Pulmonary artery endothelial cell (primary cell): ENCODE measurements at places on chromosomes 12 and 14. TPM values are rescaled to one million over a fixed set of nuclear protein-coding genes. Genes with fewer than 3 reads are reported as not detected.

DNA sequence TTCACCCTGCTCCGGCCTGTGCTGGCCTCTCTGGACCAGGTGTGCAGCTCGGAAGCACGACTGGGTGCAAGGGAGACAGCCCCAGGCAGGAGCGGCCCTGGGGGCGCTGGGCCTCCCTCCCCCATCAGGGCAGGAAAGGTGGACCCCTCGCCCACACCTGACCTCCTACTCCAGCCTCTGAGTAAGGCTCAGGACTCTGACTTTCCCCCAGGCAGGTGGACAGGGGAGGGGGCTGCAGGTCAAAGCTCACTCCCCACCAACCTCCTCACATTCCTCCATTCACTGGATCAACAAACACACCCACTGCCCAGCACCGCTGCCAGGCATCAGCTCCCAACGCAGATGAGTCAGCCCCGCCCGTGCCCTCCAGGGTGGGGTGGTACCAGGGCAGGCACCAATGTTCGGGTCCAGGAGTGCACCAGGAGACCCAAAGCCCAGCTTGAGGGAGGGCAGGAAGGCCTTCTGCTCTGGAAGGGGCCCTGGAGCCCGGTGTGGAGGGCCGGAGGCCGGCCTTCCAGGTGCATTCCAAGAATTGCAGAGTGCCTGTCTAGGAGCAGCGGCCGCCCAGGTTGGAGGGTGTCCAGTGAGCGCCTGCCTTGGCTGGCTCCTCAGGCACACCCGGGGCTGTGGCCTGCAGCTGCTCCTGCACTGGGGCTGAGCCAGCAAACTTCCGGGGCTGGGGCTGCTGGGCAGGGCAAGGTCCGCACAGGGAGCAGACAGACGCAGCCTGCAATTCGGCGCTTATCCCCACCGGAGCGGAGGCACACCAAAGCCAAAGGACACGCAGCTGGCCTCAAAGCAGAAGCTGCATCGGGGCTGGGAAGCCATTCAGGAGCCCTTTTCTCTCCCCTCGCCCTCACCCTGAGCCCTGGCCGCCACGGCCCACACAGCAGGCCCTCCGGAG, 1.6 kb upstream of the INF2 start:
- no peak for DNase-seq

DNA sequence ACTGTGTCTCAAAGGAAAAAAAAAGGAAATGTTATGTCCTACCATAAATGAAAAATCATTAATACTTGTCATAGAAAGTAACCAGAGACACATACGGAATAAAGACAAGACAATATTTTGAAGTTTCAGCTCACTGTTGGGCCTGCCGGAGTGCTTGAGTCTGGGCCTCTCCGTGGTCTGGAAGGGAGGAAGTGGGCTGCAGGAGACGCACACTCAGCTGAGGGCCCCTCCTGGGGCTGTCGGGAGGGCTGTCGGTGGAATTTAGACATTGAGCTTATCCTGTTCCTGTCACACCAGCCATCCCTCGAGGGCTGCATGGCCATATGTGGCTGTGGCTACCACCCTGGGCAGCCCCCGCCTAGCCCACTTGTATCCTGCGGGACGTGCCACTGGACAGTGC, 80.6 kb downstream of the DDX51 start:
- no peak for DNase-seq

- no peak for DNase-seq
These were observed 44.2 kb upstream of the MANSC4 start for GRCh38 chr12:27824126-27824842.

DNA sequence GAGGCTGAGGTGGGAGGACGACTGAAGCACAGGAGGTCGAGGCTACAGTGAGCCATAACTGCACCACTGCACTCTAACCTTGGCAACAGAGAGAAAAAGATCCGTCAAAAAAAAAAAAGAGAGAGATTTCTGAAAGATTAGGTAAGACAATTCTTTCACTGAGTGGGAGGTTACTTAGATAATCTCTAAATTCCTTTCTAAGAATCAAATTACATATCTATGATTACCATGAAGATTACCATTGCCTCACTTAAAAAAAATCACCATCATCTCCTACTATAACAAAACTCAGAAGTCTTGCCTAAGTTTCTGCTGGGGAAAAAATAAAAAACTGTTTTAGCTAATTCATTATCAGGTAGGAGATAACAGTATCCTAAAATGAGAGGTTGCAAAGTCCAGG, 366.7 kb downstream of the DUSP6 start:
- no peak for DNase-seq

DNA sequence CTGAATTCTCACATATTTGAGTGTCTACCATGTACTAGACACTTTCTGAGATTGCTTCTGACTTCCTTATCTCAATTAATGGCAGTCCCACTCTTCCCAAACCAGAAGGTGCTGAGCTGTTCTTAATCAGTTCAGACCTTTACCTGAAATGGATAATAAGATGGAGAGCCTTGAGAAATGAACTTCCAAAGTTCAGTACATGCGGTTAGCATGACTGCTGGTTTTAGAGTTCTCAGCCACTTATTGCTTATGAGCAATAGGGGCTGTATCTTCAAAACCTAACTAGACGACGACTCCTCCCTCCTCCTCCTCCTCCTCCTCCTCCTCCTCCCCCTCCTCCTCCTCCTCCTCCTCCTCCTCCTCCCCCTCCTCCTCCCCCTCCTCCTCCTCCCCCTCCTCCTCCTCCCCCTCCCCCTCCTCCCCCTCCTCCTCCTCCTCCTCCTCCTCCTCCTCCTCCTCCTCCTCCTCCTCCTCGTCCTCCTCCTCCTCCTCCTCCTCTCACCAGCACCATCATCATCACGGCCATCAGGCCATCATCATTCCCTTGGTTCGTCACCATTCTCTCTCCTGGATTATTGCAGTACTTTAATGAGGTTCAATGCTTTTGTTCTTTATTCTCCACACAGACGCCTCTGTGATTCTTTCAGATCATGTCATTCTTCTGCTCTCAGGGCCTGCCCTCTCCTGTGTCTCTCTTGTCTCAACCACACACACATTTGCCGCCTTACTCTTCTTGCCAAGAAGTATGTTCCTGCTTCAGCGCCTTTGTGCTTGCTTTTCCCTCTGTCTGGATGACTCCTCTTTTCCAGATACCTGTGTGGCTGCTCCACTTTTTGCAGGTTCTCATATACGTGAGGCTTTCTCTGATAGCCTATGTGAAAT, 2.7 kb downstream of the PCNX1 start:
- no peak for DNase-seq

GRCh38 chr12:118050972-118051910, 9.7 kb downstream of the WSB2 start:
- no peak for DNase-seq

- DNase-seq, result no peak
These were observed 555.6 kb downstream of the CCER1 start for GRCh38 chr12:90399357-90399756.

DNA sequence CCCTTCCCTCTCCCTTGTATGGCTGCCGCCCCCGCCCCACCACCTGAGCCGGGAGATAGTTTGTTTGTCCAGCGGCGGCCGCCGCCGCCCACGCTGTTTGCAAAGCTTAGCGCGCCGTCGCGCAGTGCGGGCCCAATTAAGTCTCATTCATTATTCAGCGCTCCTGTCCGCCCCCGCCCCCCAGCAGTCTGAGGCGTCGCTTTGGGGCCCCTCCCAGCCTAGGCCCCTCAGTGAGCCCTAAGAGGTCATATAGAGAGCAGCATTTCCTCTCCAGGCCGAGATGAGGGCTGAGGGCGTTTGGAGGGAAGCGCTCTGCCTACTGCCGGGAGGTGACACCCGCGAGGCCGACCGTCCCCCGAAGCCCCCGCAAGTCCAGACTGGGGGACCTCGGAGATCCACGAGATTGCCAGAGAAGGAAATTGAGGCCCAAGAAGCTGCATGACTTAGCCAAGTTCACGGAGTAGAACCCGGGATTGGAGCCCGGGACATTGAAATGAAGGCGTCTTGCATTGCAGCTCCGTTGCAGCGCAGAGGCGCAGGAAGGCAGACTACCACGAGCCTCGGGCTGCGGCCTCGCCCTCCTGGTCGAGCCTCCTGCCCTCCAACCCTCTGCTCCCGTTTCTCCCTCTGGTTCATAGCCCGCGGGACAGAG, at the start of gene DNAJC22:
Gene DNAJC22 (plus strand): TSS at position 230 of the 652 bp plus-strand sequence. CDS start 1,985 bp downstream, outside the sequence.
- no peak for DNase-seq

GRCh38 chr12:9144730-9145106, 29.0 kb upstream of the A2M start:
- no peak for DNase-seq

GRCh38 chr12:132484183-132484890, 5.6 kb upstream of the FBRSL1 start:
- no peak for DNase-seq

- no peak for DNase-seq
These were observed 292.6 kb upstream of the CAND1 start for GRCh38 chr12:66976526-66976925.

GRCh38 chr14:75261820-75262219, 16.8 kb upstream of the FOS start:
- no peak for DNase-seq

DNA sequence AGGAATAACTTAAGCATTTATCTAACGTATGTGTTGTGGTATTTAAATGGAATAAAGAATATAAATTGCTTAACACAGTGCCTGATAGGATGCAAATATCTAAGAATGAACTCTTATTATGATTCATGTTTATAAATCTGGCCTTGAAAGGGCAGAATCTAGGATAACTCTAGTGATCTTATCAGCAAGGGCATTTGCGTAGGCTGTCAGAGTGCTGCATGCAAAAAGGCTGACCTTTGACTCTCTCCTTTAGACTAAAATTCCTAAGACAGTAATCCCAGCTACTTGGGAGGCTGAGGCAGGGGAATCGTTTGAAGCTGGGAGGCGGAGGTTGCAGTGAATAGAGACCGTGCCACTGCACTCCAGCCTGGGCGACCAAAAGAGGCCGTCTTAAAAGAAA, 31.3 kb upstream of the ANP32D start:
- no peak for DNase-seq

GRCh38 chr12:103986829-103987228, 21.2 kb downstream of the TDG start:
- DNase-seq, result no peak

- no peak for DNase-seq
These were observed 177.8 kb downstream of the PRKD1 start for GRCh38 chr14:29749829-29750228.

GRCh38 chr12:105270671-105271255, 34.8 kb upstream of the APPL2 start:
- DNase-seq, result no peak

GRCh38 chr12:6375269-6376078, at the start of gene SCNN1A:
TSS of gene SCNN1A (minus strand) at chr12:6375563. CDS start at chr12:6374783, 780 bp downstream.
- DNase-seq, result no peak

DNA sequence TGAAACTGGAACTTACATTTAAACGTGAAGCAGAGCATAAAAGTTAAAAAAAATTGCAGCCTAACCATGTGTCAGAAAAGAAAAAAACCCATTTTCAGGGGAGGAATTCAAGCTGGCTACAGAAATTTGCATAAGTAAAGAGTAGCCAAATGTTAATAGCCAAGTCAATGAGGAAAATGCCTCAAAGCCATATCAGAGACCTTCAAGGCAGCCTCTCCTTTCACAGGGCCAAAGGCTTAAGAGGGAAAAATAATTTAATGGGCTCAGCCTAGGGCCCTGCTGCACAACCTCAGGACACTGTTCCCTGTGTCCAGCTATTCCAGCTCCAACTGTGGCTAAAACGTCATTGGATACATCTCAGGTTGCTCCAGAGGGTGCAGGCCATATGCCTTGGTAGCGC, 749.5 kb downstream of the FLRT2 start:
- DNase-seq, result no peak

DNA sequence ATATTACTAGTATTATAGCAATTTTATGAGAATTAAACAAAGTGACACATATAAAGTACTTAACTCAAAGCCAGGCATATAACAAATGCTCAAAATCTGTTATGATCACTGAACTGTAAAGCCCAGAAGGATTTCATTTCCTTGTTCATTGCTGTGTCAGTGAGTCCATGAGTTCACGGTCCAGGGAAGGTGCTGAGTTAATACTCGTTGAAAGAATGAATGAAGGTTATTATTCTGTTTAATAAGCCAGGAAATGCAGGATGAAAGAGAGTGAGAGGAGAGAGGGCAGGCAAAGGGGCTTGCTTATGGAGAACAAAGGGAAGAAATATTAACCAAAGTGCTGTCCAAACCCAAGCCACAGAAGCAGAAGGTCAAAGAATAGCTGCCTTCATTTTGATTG, 40.2 kb upstream of the NT5DC3 start:
- no peak for DNase-seq

DNA sequence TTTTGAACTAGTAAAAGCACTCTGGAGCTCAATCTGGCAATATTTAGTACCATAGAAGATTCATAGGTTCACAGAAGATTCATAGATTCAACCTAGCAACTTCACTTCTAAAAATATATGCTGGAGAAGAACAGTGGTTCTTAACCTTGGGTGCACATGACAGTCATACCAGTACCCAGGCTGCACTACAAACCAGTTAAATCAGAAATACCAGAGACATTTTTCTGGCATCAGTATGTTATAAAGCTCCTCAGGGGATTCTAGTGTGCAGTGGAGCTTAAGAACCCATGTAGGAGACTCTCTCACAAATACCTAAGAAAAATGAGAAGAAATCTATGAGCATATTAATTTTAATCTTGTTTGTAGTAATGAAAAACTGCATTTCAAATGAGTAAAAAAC, 46.6 kb downstream of the CNTN1 start:
- no peak for DNase-seq

GRCh38 chr12:24960222-24960855, 11.4 kb upstream of the BCAT1 start:
- no peak for DNase-seq

- no peak for DNase-seq
These were observed 924.5 kb downstream of the AACS start for GRCh38 chr12:125989696-125990095.

The GPR68 gene
- total RNA-seq, result 0.46 and 1.3 TPM in 2 replicates

The CMA1 gene
- not detected in 2 replicates for total RNA-seq

The CD163 gene
- not detected in 2 replicates for total RNA-seq

The MGP gene
- total RNA-seq, result 56.4 and 196 TPM in 2 replicates

The ART4 gene
- total RNA-seq, result 18.7 and 74.4 TPM in 2 replicates
